ENCODE measurements at places on chromosomes 1 and 21. TPM values are rescaled to one million over a fixed set of nuclear protein-coding genes. Genes with fewer than 3 reads are reported as not detected.

DNA sequence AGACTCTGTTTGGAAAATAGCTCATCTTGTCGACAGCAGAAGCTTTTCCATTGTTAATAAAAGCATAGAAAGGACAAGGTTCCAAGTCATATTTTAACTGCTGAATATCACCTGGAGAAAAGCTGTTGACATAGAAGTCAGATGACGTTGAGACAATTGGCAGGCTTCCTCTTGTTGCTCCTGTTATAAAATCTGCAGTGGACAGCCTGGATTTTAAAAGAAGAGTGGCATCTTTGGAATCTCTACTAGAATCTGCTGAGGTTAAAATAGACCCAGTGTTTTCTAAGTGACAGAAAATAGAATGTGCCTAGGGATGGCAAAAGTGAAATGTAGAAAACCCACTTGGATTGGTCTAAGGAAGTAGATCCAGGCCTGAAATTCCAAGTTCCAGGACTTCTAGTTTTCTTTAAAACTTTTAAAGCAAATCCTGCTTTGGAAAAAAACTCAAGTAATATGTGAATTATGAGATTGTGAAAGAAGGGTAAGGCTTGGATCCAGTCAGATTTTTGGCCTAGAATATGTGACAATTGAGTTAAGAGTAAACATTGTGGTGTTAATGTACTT, 53.6 kb upstream of the NEXN start:
- no peaks in the 10 kb centered on the region for H3K27me3 ChIP-seq
- H3K36me3 ChIP-seq: no peaks in the 10 kb centered on the region
- H3K27ac ChIP-seq: no peak overlapping the region
- no peak for DNase-seq
- peaks cover 6% of the 10 kb centered on the region for H3K4me1 ChIP-seq

DNA sequence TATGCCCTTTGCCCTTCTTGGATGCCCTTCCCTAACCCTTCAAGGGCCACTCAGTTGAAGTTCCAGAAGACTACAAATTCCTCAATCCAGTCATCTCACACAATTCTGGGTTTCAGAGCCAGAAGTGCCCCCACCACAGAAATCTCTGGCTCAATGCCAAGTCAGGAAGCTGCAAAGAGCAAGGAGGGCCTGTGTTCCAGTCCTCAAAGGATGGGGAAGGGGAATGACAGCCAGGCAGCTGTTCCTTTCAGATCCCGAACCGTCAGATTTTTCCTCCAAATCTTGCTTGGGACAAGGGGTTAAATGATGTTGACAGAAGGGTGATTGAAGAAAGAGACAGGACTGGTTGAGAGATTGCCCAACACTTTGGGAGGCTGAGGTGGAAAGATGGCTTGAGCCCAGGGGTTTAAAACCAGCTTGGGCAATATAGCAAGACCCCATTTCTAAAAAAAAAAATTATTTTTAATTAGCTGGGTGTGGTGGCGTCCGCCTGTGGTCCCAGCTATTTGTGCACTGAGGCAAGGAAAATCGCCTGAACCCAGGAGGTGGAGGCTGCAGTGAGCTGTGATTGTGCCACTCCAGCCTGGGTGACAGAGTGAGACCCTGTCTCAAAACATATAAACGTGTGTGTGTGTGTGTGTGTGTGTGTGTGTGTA, 716 bp upstream of the HPDL start:
- peaks cover 32% of the 10 kb centered on the region for H3K4me1 ChIP-seq
- no peaks in the 10 kb centered on the region for H3K27me3 ChIP-seq
- peak overlapping the region; percentile 87 for H3K4me3 ChIP-seq
- no peak for DNase-seq
- peaks cover 8% of the 10 kb centered on the region for H3K36me3 ChIP-seq

CD164L2 gene
- total RNA-seq: not detected

FAM151A gene
- total RNA-seq: not detected

- H3K27me3 ChIP-seq: no peaks in the 10 kb centered on the region
- no peak overlapping the region for H3K4me3 ChIP-seq
- DNase-seq: no peak
- H3K27ac ChIP-seq: no peak overlapping the region
- H3K36me3 ChIP-seq: peaks cover 1% of the 10 kb centered on the region
These were observed 32.9 kb downstream of the KIFAP3 start for GRCh38 chr1:170041423-170042192.

Measured in activated T-cell treated with anti-CD3 and anti-CD28 coated beads, Interleukin-2, amount 50 U/mL, for 72 hours (primary cell).